ENCODE measurements at places on chromosomes 6 and 20. TPM values are rescaled to one million over a fixed set of nuclear protein-coding genes. Genes with fewer than 3 reads are reported as not detected.
A peak's percentile ranks its signal among the peaks of the same experiment; 100 is the strongest.

The TSHZ2 gene
- total RNA-seq = 5.2 TPM

The SEL1L2 gene
- total RNA-seq = 0.40 TPM

The MAP1LC3A gene
- total RNA-seq = 137 TPM

The GPSM3 gene
- total RNA-seq = 5.9 TPM

The CLPSL2 gene
- total RNA-seq = not detected

The RAET1L gene
- not detected for total RNA-seq

The AK9 gene
- 11.7 TPM for total RNA-seq

The NINL gene
- 7.6 TPM for total RNA-seq

The ABHD16B gene
- total RNA-seq = not detected

The ENPP4 gene
- total RNA-seq = 21.3 TPM

The TCP11 gene
- not detected for total RNA-seq

The GJE1 gene
- not detected for total RNA-seq

The FOXS1 gene
- total RNA-seq = 1.3 TPM

The LTB gene
- 0.40 TPM for total RNA-seq

The PRDM13 gene
- not detected for total RNA-seq

The C6orf120 gene
- 13.6 TPM for total RNA-seq

DNA sequence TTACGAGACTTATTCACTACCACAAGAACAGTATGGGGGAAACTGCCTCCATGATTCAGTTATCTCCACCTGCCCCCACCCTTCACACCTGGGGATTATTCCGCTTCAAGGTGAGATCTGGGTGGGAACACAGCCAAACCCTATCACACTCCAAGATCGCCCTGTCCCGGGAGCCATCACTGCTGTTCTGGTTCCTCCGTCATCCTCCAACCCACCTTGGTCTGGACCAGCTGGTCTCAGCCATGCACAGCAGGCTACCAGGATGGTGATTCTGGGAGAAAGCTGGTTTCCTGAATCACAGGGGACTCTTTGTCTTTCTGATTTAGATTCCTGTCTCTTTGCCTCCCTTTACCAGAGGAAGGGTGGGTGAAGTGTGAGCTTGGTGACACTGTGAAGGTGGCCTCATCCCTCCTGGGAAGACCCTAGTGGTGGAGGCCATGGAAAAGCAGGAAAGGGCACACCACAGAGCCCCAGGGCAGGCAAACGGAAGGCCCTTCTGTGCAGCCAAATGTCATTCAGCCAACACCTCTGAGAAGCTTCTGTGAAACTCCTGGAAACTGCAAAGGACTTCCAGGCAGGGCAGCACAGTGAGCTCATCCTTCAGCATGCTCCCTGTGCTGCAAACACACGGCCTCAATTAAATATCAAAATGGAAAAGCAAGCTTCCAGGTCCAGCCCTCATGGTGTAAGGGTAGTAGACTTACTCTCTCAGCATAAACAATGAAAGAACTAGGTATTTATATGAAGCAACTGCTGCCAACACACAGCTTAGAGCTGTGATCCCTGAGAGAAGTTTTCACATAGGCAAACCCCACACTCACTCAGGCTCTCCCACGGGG, 169.8 kb downstream of the ANKRD60 start:
- DNase-seq = no peak

- DNase-seq = no peak
Measured at GRCh38 chr20:48047447-48047846, 262.2 kb upstream of the SULF2 start.

DNA sequence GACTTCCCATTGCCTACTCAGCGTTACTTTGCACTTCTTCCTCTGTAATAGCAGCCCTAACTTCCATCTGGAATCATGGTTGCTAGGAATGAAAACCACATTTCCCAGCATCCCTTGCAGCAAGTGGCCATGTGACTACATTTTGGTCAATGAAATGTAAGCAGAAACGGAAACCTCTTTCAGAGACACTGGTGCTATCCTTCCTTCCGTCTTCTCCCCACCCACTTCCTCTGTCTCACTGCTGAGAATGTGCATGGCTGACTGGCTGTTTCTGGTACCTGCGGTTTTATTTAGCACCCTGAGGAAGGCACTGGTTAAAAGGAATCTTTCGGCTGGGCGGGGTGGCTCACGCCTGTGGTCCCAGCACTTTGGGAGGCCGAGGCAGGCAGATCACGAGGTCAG, 107.4 kb downstream of the SCML4 start:
- no peak for DNase-seq

DNA sequence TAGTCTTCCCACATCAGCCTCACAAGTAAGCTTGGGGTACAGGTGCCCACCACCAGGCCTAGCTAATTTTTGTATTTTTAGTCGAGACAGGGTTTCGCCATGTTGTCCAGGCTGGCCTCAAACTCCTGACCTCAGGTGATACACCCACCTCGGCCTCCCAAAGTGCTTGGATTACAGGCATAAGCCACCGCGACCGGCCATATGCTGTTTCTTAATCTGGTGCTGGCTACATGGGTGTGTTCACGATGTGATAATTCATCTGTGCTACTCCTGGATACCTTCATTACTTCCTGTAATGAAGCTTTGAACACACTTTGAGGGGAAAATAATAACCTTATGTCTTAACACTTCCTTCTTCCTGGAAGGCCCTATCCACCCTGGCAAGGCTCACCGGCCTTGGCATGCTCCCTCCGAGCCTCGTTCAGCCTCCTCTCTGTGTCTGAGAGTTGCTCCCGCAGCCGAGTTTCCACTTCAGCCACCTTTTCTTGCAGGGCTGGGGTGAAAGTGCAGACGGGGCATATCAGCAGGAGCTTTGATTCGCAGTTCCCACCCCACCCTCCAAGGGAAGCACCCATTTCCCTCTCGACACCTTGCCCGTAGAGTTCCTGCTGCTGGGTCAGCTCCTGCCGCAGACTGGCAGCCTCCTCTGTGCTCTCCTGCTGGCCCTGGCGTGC, 5.6 kb upstream of the PSORS1C2 start:
- no peak for DNase-seq

DNA sequence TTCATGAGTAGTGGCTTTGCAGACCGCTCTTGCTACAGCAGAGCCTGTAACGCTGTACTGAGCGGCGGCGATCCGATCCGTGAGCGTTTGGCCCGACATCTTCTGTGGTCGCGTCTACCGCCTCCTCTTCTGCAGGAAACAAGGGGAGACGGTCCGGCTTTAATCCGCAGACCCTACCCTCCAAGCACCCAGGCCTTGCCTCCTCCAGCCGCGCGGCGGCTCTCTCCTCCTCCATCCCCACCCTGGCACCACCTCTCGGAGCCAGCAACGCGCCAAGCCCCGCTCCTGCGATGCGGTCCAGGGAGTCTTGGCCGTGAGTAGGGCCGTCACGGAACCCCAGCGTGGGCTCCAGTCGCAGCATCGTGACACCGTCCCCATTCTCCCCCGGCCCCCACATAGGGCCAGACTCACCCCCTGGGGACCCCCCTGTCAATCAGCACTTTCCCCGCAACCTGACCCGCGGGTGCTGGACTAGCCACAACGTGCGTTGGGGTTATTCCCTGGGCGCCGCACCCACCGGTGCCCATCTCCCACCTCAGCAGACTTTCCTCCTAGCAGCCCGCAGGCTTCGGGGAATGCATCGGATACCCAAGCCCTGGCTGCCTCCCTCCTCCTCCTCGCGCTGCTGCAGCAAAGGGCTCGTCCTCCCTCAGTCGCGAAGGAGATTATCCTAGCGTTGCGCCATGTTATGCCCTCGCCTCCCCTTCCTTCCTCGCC, 914 bp downstream of the SNAP91 start:
- DNase-seq = peak; percentile 30

- DNase-seq = no peak
Measured at GRCh38 chr6:129853996-129854711, 7.0 kb downstream of the TMEM244 start.

- DNase-seq = no peak
Measured at GRCh38 chr6:120871416-120872261, 462.6 kb downstream of the TBC1D32 start.

DNA sequence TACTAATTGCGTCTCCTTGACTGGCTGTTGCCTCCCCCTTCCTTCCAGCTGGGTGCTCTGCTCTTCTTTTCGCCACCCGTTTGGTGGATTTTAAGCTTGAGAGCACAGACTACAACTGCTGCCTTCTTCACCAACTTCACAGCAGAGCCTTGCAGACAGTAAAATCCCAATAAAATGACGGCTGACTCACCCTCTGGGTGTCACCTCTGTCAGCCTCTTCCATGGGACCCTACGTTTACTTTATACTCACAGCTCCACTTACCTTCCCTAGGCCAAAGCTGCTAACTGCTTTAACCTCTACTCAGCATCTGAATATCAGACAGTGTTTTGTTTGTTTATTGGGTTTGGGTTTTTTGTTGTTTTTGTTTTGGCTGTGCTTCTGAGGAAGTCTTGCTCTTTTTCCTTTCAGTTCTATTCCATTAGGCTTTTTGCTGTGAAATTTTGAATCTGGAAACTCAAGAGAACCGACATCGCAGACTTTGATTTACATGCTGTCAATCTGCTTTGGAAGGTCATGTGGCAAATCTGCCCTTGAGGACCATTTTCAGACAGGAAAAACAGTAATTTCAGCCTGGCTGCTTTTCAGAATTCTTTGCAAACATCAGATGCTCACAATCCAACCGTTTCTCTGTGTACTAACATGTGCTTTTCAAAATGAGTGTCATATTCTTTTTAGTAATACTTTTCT, 2.4 kb downstream of the AGPAT4 start:
- no peak for DNase-seq

DNA sequence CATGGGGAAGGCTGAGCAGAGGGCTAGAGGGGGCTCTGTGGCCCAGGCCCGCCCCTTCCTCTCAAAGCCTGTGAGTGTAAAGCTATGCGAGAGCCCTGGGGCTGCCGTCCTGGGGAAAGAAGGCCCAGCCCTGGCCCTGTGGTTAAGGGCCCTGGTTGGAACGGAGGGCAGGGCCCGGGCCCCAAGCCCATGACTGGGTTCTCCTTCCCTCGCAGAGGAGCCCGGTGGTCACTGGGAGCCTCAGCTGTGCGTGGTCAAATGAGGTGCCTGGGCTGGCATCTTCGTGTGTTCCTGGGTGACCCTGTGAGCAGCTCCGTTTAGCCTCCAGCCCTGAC, 56.0 kb downstream of the SMOC2 start:
- no peak for DNase-seq

- DNase-seq = no peak
Measured at GRCh38 chr20:9588706-9589105, 74.3 kb downstream of the LAMP5 start.

DNA sequence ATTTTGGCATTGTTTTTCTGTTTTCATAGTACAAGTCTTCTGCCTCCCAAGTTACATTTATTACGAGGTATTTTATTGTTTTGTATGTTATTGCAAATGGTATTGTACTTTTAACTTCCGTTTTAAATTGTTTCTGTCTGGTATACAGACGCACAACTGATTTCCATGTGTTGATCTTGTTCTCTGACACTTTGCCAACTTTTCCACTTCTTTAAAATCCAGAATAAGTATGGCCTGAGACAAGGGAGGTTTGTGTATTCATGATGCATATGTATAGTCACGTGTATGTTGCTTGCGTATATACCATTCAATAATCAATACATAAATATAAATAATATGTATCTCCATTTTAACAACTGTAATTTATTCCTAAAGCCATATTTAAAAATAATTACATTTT, 41.2 kb downstream of the THBS2 start:
- no peak for DNase-seq

DNA sequence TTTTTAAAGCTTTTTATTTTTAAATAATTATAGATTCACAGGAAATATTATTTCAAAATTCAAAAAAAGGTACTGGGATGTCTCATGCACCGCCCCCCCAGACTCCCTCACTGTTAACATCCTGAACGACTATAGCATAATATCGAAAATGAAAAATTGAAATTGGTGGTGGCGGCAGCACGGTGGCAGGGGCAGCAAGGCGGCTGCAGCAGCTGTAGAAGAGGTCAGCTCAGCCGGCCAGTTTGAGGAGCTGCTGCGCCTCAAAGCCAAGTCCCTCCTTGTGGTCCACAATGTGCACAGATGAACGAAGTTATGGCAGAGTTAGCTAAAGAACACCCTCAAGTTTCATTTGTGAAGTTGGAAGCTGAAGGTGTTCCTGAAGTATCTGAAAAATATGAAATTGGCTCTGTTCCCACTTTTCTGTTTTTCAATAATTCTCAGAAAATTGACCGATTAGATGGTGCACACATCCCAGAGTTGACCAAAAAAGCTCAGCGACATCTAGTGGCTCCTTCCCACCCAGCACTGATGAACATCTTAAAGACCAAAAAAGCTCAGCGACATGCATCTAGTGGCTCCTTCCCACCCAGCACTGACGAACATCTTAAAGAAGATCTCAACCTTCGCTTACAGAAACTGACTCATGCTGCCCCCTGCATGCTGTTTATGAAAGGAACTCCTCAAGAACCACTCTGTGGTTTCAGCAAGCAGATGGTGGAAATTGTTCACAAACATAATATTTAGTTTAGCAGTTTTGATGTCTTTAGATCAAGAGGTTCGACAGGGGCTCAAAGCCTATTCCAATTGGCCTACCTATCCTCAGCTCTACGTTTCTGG, 100.8 kb downstream of the FAM217A start:
- DNase-seq = no peak

GRCh38 chr20:19392344-19393130, 180.1 kb downstream of the SLC24A3 start:
- DNase-seq = no peak

- no peak for DNase-seq
Measured at GRCh38 chr20:50704971-50705370, 13.6 kb upstream of the RIPOR3 start.

DNA sequence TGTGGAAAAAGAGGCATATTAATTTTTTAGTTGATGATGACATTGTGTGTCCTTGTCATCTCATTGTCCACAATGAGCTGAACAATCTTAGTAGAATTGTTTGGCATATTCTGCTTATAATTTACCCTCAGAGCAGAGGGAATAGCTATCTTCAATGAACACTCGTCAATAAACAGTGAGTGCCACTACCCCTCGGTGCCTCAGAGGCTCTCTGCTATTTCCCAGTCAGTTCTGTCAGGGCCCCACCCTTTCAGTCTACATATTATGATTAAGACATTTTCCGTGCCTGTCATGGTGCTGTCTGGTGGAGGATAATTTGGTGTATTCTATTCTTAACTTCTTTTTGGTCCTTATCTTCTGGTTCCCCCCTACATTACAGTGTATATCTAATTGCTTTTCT, 31.2 kb downstream of the NUS1 start:
- no peak for DNase-seq

DNA sequence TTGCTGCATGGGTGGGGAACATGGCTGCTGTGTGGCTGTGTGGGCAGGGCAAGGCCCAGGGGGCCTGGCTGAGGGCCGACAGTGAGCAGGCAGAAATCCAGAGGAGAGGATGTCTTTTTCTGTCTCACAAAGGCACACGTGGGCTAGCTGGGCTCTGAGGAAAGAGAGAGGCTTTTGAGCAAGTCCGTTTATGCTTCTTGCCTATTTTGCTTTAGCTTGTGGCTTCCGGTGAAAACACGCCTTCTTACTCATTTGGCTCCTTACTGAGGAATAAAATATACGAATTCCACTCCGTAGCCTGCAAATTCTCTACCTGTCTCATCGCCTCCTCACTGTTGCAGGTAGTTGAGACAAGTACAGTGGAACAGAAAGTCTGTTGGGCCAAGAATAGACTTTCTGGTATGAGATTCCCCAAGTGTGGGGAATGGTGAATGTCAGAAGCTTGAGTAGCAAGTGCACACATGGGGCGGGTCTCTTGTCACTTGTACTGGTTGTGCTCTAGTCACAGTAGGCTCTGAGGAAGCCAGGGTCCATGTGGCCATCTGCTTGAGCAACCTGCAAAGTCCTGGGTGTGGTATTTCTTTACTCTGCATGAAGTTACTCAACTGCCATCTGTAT, 28.4 kb downstream of the WRNIP1 start:
- DNase-seq = no peak

All from left ventricle myocardium superior (tissue), 1 donor.